ENCODE measurements at places on chromosomes 11 and 22.

DNA sequence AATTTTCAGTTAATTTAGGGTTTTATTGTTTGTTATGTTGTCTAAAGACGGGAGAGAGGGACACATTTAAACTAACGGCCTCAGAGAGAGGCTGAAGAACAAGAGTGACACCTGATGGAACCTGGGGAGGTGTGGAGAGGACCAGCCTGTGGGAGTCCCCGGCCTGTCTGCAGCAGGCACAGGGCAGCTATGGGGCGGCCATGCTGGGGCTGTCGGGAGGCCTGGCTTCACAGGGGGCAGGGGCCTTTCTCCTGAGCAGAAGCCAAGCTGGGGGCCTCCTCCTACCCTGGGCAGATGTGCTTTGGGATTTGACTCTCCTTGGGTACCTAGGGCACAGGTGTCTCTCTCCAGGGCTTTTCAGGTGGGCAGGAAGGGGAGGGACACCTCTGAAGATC lies 21.9 kb downstream of the RELT start:
- DNase-seq, result no peak

- DNase-seq, result no peak
Measured at GRCh38 chr22:34501366-34501965, 564.5 kb upstream of the ISX start.

- no peak for DNase-seq
Measured at GRCh38 chr22:49869845-49870712, 16.4 kb downstream of the ZBED4 start.

DNA sequence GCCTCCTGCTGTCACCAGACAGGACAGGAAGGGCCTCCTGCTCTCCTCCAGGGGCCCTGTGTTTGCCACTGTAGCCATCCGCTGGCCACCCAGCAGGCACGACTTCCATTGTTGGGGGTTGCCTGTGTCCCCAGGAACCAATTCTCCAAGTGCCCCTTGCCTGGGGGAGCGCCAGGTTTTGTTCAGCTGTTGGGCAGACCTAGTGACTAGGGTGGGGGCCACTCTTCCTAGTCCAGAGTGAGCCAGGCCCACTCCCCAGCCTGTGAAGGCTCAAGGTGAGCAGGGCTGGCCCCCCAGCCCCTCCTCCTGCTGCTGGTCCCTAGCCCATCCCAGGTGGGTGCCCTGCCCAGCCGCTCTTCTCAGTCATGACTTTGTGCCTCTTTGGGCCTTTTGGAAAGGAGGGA lies 30.9 kb downstream of the OSBPL5 start:
- DNase-seq, result no peak

- no peak for DNase-seq
Measured at GRCh38 chr11:111447931-111448330, 64.3 kb downstream of the BTG4 start.

- no peak for DNase-seq
Measured at GRCh38 chr11:59214141-59214893, 1.6 kb upstream of the MPEG1 start.

- no peak for DNase-seq
Measured at GRCh38 chr22:45775569-45776312, 104.1 kb downstream of the ATXN10 start.

GRCh38 chr22:25219211-25219689 lies at the start of gene CRYBB2:
CRYBB2 (plus strand) TSS chr22:25219639; CDS start chr22:25221430, 1,791 bp downstream.
- DNase-seq, result no peak

GRCh38 chr11:88042647-88043046 lies 132.6 kb downstream of the RAB38 start:
- no peak for DNase-seq

DNA sequence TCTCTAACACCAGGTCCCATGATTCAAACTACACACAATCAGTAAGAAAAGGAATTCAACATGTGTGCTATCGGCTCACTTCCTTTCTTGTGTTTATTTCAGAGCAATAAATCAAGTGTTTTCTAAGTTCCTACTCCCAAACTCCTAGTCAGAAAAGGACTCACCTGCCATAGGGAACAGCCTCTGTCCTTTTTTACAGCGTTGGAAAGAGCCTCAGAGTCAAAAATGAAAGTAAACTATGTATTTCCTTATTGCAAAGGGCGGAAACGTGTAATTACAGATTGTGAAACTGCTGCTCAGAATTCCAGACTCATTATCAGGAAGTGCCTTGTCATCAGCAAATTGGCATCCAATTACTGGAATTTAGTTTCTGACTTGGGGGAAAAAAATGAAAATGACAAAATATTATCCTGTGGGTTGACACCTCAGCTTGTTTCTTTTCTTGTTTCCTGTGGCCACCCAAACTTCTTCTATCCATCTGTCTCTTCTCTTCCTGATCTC lies at the start of gene CASP4:
CASP4 (minus strand) TSS at position 220 of the 501 bp plus-strand sequence; CDS start at position 171, 49 bp downstream.
- DNase-seq, result no peak

GRCh38 chr11:127866109-127866508 lies 721.2 kb downstream of the ETS1 start:
- DNase-seq, result no peak

DNA sequence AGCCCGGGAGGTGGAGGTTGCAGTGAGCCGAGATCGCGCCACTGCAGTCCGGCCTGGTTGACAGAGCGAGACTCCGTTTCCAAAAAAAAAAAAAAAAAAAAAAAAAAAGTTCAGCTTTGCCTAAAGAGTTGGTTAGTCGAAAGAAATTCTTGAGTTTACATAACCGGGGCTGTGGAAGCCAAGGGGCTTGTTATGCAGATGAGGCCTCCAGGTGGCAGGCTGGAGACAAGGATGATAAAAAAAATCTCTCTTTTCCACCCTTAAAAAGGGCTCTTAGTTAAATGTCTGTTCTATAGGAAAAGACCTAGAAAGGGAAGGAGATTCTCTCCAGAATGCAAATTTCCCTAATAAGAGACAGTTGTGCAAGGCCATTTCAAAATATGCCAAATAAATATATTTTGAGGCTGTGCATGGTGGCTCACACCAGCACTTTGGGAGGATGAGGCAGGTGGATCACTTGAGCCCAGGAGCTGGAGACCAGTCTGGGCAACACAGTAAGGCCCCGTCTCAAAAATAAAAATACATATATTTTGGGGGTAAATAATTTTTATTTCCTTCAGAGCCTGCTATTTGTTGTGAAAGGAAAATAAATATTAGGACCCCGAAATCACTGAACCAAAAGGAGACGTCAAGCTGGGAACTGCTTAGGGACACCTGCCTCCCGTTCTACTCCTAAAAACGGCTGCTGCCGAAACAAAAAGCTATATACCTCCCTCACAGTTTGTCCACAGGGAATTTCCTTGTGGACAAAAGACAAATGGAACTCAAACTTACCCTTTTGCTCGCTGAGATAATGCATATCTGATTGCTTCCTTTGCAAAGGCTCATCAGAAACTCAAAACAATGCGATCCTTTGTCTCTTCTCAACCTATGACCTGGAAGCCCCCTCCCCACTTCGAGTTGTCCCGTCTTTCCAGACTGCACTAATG lies 2.4 kb upstream of the IFITM2 start:
- peak; percentile 69 for DNase-seq

GRCh38 chr11:13702071-13702470 lies 33.6 kb downstream of the FAR1 start:
- DNase-seq, result no peak

All from caudate nucleus (tissue), 63 donors.